Activated T-cell treated with anti-CD3 and anti-CD28 coated beads for 1 hour (primary cell): ENCODE measurements at places on chromosomes 5 and 9.

DNA sequence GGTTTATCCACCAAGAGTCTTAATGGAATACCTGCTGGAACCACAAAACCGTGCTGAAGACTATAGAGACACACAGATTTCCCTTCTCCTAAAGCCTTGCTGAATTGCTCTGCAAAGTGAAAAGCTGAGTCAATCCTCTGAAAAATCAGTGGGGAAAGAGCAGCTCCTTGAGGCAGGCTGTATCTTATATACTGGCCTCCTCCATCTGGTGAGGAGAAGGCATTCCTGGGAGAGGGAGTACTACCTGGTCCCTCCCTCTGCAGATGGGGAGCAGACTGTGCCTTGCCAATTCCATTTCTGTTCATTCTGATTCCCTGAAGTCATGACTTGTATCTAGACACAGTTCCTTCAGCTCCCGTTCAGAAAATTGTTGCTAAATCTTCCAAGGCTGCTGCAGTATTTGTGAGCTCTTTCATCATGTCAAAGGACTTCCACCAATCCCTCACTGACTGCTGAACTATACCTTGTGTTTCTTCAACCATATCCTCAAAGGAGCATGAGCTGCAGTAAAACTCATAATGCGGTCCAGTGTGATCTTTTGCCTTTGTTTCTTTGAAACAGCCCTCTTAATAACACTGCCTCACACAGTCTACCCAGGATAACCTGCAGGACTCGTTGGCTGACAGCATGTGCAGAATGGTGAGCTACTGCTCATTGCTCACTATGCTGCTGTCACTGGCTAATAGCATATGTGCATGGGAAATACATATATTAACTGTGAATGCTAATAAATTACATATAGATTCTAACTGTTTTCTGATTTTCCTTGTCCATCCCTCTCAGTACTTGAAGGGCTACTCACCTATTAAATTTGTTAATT is 84.5 kb downstream of the FOXD1 start:
- DNase-seq: no peak

GRCh38 chr5:91058575-91058974 is 324.5 kb downstream of the ARRDC3 start:
- no peak for DNase-seq

GRCh38 chr9:77562019-77562748 is 85.9 kb downstream of the GNA14 start:
- no peak for DNase-seq

DNA sequence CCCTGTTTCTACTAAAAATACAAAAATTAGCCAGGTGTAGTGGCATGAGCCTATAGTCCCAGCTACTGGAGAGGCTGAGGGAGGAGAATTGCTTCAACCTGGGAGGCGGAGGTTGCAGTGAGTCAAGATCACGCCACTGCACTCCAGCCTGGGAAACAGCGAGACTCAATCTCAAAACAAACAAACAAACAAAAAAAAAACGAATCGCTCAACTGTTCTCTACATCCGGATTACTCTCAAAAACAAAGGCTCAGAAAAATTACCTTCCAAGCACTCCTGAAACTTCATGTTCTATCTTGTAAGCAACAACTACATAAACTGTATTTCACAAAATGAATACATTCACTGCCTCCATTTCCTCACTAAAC is 14.0 kb downstream of the UBAP2 start:
- DNase-seq: no peak

DNA sequence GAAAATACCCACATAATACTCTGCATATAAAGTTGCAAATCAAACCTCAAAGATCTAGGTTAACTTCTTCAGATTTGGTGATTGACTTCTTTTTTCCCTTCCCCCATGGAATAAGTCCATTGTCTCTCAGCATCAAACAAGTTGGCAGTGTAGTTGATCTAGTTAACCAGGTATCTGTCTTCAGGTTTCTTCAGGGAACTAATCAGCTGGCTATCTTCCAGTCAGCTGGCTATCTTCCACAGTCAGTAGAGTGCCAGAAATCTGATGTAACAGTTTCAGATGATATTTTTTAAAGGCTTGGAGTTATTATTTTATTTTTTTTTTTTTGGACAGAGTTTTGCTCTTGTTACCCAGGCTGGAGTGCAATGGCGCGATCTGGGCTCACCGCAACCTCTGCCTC is 16.8 kb downstream of the TNFSF15 start:
- no peak for DNase-seq

GRCh38 chr5:79023947-79024346 is 38.8 kb upstream of the ARSB start:
- DNase-seq: no peak

- no peak for DNase-seq
Measured at GRCh38 chr5:32090755-32091128, 83.4 kb downstream of the GOLPH3 start.

GRCh38 chr5:115649541-115649940 is 23.7 kb upstream of the TMED7 start:
- DNase-seq: no peak

DNA sequence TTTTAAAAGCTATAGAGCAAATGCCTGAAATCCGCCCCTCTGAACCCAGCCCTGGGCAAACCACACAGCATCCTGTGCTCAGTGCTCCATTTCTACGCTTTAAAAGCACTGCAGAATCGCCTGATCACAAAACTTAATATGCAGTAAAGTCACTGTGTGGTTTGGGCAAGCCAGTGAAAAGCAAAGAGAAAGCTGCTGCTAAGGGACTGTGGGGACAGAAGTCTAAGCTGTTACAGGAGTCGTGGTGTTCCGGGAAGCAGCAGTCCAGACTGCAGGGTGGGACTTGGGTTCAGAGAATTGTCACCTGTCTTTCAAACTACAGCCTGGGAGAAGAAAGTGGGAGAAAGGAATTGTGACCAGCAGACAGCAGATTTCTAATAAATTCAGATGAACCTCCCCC is 8.2 kb downstream of the RAPGEF1 start:
- DNase-seq: no peak

DNA sequence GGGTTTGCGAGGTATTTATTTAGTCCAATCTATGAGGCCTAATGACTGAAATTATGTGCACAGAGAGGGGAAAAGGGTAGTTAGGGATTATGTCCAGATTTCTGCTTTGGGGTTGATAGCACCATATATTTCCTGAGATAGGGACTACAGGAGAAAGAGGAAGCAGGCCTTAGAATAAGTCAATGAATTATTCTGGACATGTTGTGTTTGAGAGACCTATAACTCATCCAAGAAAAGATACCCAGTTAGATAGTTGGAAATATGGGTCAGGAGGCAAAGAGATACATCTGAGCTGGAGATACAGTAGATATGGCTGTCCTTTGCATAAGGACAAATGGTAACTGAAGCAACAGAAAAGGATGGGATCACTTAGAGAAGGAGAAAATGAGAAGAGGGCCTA is 53.1 kb downstream of the NR3C1 start:
- no peak for DNase-seq

DNA sequence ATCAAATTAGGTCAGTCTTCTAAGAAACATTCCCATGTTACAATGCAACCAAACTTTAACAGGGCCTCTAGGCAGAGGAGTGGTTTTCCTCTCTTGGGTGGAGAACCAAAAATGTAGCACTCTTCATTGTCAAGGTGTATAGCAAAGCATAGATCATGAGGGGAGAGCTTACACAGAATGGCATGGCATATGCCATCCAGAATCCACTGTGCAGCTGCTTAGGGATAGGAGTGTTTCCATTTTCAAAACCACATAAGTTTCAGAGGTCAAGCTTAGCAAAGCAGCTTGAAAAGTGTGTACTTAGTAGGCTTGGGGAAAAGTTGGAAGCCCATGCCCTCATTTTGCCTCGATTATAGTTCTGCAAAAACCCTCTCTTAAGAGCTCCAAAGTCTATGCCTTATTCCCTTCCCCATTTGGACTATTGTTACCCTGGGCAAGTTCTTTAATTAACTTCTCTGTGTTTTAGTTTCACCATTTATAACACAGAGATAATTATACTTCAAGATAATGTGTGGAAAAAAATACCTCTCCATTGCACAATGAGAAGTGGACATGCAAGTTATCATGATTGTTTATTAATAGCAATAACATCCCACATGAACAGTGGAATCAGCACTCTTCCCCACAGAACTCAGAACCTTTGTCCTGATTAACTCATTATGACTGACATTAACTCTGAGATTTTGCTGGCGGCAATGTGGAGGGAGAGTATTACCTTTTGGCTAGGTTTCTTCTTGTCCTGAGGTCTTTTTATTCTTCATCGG is 398.9 kb upstream of the WWC1 start:
- DNase-seq: no peak

GRCh38 chr9:107671588-107671987 is 182.0 kb upstream of the KLF4 start:
- DNase-seq: no peak

DNA sequence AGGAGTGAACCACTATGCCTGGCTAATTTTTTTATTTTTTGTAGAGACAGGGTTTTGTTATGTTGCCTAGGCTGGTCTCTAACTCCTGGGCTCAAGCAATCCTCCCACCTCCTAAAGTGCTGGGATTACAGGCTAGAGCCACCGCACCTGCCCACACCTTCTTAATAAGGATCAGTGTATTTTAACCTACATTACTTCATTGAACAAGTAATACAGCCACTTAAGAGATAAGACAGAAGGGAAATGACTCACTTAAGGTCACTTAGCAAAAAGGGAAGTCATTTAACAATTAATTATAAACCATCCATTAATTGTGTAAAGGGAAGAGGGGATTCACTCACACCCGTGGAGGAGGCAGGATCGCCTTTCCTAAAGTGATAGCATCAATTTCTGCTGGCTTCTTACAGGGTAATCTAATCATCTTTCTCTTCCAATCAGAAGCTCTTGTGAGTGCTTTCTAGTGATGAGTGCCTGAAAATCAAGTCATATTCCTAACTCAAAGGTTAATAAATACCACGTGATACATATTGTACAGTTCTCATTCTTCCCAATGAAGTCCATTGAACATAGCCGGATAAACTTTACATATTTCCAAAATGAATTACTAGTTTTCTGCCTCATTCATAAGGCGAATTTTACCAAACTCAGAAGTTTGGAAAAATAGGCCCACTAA is 3.5 kb downstream of the FBXW11 start:
- DNase-seq: no peak

GRCh38 chr5:32087086-32088082 is 86.7 kb downstream of the GOLPH3 start:
- no peak for DNase-seq

- DNase-seq: no peak
Measured at GRCh38 chr9:121178676-121179372, 22.8 kb downstream of the RAB14 start.

- DNase-seq: no peak
Measured at GRCh38 chr5:108678091-108678490, 69.6 kb upstream of the FER start.
